ENCODE measurements at places on chromosomes 6 and 20.

DNA sequence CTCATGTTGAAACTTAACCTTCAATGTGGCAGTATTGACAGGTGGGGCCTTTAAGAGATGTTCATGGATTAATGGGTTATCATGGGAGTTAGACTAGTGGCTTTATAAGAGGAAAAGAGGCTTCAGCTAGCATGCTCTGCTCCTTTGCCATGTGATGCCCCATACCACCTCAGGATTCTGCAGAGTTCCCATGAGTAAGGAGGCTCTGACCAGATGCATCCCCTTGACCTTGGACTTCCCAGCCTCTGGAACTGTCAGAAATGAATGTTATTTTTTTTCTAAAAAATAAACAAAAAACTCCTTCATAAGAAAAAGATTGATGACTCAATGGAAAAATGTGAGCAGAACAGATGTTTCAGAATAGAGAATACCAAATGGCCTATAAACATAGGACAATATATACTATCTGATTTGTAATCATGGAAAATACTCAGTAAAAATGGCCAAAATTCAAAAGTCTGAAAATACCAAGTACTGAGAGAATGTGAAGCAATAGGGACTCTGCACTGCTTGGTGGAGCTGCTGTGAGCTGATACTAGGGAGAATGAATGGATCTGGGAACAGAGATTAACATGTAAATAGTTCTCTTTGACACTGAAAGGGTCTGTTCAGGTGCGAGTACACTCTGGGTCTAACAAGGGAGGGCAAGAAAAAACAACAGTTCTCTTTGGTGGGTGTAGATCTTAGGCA lies 7.4 kb upstream of the TRIM39 start:
- no peak for DNase-seq

DNA sequence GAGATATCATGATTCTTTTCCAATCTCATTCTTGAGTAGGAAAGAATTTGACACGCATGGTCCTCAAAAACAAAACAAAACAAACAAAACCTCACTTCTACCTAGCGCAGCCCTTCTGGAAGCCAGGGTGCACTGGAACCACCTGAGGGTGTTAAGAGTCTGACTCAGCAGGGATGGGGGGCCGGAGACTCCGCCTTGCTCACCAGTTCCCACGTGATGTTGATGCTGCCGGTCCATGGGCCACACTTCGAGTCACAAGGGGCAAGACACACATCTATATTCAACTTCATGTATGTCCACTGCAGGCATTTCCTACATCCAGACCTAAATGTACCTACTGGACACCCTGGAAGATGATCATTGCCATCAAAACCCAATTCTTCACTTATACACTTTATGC lies 30.4 kb downstream of the BFSP1 start:
- DNase-seq, result no peak

GRCh38 chr6:137160763-137161162 lies 12.7 kb downstream of the IL22RA2 start:
- no peak for DNase-seq

GRCh38 chr6:33405386-33405940 lies 5.4 kb upstream of the PHF1 start:
- no peak for DNase-seq

DNA sequence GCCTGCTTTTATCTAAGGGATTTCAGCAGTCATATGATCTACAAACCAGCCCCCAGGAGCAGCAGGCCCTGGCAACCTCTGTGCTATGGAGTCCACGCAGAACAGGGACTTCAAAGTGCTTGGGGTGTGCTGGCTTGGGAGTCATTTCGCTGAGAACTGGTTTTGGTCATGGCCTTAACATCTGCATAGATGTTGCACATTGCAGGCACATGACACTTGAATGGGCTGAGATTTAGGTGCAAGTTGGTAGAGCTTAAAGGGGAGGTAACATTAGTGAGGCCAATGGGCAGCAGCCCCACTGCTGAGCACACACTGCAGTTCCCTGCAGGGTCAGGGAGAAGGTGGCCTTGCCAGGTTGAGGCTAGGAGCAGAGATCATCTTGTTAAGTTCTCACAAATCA lies 43.6 kb downstream of the RREB1 start:
- no peak for DNase-seq

- no peak for DNase-seq
Observed at GRCh38 chr20:15163632-15164031, 826.2 kb upstream of the FLRT3 start.

DNA sequence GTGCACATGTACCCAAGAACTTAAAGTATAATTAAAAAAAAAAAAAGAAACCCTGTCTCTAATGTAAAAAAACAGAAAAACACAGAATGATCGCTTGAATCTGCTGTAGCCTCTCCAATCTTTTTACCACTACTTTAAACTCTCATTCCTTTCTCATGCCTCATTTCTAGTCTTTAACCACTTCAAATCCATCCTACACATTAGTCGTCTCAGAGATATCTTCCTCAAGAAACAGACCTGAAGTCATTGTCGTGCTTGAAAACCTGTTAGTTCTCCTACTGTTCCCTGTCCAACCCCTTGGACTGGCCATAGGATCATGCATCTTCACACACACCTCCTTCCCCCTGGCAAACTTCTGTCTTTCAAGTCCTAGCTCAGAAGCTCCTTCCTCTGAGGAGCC lies 112.1 kb upstream of the BCLAF1 start:
- DNase-seq, result no peak

GRCh38 chr6:122401104-122401503 lies 1.7 kb downstream of the HSF2 start:
- DNase-seq, result no peak
